ENCODE measurements at places on chromosomes 4 and X. TPM values are rescaled to one million over a fixed set of nuclear protein-coding genes. Genes with fewer than 3 reads are reported as not detected.

The GALNTL6 gene
- 1.5 TPM for total RNA-seq

The ARMCX6 gene
- total RNA-seq: 14.1 TPM

- DNase-seq: no peak
Observed at GRCh38 chrX:110588164-110588563, 207.5 kb downstream of the CHRDL1 start.

DNA sequence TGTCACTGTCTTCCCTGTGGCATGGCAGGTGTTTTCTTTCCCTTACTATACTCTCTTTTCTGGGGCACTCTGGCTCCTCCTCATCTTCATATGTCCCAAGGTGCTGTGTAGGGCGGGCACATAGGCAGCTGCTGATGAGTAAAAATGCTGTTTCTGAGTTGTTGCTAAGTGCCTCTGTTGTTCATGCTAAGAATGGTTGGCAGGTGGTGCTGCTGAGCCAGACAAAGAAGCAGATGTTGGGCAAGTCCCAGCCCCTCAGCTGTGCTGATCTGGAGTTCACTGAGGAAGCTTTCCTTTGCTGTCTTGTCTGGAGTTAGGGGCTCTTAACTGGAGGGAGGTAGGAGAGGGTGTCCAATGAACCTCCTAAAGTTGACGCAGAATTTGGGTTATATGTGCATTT lies 40.6 kb downstream of the HADH start:
- DNase-seq: no peak
